M059J (cell line): ENCODE measurements at places on chromosomes 3 and 15. TPM values are rescaled to one million over a fixed set of nuclear protein-coding genes. Genes with fewer than 3 reads are reported as not detected.

DNA sequence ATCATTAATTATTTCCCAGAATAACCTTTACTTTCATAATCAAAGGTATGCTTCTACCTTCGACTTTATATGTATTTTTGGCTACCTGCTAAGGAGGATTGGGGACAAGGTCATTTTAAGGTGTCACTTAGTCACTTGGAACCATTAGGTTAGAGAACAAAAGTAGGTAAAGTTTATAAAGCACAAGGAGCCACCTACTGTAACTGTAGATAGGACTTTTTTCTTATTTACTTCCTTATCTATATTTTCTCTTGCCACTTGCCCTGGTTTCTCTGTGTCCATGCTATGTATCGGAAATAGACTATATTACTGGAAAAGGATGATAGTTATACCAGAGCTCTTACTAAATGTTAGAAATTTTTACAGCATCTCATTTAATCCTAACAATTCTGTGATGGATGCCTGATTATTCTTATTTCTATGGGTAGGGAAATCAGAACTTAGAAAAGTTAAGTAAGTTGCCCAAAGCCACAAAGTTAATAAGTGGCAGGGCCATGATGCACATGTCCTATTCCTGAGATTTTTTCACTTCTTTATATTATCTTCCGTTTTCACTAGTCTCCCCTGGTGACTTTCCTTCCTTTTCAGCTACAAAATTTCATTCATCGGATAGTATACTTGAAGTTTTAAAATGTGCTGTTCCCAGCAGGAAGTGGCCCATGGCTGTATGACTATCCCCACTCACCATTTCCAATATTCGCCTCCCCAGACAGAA, 132.5 kb downstream of the CMSS1 start:
- no peak for DNase-seq

DNA sequence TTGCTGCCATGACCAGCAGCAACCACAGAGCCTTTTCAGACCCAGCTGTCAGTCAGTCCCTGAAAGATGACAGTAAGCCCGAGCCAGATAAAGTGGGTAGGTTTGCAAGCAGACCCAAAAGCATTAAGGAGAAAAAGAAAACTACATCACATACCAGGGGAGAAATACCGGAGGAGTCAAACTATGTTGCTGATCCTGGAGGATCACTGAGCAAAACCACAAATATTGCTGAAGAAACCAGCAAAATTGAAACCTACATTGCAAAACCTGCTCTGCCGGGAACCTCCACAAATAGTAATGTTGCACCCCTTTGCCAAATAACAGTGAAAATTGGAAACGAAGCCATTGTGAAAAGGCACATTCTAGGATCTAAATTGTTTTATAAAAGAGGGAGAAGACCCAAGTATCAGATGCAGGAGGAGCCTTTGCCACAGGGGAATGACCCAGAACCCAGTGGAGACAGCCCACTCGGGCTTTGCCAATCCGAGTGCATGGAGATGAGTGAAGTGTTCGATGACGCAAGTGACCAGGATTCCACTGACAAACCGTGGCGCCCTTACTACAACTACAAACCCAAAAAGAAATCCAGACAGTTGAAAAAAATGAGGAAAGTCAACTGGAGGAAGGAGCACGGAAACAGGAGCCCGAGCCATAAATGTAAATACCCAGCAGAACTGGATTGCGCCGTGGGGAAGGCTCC, 42.1 kb upstream of the RASA2 start:
- no peak for DNase-seq

GRCh38 chr15:69988541-69989225, 109.0 kb downstream of the TLE3 start:
- DNase-seq: no peak

GRCh38 chr3:50515565-50516439, 12.4 kb upstream of the CACNA2D2 start:
- DNase-seq: no peak

DNA sequence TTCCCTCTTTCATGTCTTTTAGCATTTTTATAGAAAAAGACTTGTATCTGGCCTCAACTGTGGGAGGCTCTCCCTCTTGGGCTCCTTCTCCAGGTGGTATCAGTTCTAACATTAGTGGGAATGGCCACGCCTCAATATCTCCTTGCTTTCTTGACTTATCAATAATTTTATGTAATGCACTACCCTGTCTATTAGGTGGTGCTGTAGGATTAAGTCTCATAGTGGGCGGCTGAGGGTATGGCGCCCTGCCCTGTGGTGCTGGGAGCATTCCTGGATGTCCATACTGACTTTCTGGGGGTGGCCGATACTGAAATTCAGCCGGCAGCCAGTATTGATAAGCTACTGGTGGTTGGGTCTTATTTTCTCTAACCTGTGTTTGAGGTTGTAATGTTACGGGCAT, 8.7 kb upstream of the RPUSD3 start:
- no peak for DNase-seq

DNA sequence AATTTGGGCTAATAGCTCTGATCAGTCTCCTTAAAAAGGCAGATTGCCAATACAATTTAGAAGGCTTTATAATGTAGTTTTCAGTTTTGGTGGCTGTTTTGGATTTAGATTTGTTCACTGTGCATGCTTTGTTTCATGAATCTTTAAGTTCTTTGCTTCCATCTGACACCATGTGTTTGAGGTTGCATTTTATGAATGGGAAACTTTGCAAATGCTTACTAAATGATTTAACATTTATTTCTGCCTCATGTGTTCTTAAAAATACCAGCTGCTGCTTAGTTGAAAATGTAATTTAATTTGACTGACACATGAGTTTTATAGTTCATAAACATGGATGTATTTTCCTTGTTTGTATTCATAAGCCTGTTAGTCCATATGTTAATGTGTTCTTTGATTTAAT, 78.6 kb downstream of the RNF13 start:
- DNase-seq: no peak

C3orf85 gene
- total RNA-seq: not detected in 2 replicates

DNA sequence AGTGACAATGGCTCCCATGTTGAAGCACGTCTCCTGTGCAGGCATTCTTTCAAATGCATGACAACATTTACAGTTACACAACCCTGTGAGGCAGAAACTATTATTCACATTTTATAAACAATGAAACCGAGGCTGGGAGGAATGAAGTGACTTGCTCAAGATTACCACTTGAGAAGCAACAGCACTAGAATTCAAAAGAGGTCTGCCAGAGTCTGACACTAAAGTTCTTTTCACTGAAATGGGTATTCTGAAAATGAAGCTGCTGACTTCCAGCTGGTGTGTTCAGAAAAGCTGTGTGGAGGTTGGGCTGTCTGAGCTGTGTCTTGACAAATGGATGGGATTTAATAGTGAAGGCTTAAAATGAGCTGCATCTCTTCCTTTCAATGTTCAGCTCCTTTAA, 104.4 kb downstream of the THSD4 start:
- peak; percentile 15 for DNase-seq

DNA sequence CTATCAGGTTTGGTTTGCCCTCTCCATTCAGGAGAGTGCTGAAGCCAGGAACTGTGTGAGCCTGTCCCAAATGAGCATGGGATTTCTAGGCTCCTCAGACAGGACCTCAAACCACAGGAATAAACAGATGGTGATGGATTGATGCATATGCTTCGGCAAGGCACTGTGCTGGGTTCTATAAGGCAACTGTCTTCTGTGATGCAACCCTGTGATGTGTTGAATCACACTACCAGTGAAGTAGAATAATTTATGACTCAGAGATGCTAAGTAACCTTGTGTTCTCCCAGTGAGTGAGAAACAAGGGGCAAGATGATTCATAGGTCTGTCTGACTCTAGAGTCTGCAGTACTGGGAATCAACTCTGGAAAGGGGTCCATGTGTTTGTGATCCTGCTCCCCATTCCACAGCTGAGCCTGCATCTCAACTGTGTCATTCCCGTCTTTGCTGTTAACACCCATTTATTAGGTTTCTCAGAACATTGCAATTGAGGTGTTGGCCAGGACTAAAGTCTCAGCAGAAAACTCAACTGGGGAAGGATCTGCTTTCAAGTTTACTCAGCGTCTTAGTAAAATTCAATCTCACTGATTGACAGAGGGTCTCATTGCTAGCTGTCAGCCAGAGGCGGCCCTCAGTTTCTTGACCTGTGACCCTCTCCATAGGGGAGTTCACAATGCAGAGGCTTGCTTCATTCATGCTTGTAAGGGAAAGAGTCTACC, 510.1 kb upstream of the CFAP20DC start:
- peak; percentile 97 for DNase-seq

- DNase-seq: peak; percentile 68
Measured at GRCh38 chr3:42119561-42120355, 28.6 kb downstream of the TRAK1 start.

CNTN4 gene
- total RNA-seq: not detected in 2 replicates

DNA sequence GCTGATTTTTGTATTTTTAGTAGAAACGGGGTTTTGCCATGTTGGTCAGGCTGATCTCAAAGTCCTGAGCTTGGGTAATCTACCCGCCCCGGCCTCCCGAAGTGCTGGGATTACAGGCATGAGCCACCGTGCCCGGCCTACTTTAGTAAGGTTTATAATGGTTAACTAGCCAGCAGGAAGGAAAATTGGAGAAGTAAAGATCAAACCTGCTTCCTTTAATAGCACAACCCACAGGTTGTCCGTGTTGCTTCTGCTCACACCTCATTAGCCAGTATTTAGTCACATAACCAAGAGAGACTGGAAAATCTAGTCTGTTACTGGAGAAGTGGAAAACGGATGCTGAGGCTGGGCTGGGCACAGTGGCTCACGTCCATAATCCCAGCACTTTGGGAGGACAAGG, 51.9 kb upstream of the TBL1XR1 start:
- DNase-seq: no peak

DNA sequence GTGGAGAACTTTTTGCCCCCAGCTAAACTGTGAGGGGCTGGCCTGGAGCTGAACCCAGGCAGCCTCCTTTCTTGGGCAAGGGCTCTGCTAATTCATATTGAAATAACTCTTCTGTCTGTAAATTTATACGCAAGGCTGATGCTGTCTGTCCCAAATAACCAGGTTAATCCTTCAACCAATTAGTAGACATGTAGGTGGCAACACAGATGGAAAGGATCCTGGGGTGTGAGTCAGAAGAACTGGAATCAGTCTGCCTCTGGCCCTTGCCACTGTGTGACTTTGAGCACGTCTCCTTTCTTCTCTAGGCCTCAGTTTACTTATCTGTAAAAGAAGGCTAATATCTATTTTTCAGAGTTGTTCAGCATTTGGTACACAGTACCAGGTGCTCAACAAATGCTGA, 48.3 kb upstream of the IREB2 start:
- DNase-seq: no peak

MYNN gene
- 22.0 and 27.2 TPM in 2 replicates for total RNA-seq

DNA sequence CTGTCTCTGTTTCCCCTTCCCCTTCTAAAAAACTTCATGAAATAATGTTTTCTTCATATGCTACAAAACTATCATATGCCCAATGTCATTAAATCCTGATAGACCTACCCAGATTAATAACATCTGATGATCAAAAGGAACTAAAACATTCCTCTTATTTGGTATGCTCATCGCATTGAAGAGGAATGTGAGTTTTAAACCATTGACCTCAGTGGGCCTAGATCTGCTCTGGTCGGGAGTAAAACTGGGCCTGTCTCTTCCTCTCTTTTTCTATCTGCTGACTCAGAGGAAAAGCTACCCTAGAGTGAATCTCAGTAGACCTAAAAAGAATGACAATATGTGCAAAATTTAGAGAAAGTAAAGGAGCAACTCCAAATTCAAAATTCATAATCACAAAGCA, 275.8 kb downstream of the SATB1 start:
- no peak for DNase-seq
